ENCODE measurements at places on chromosomes 7 and 10.

- DNase-seq, result no peak
Measured at GRCh38 chr10:14949291-14949690, 4.6 kb downstream of the DCLRE1C start.

- DNase-seq, result no peak
Measured at GRCh38 chr7:108118959-108119358, 11.2 kb downstream of the LAMB4 start.

DNA sequence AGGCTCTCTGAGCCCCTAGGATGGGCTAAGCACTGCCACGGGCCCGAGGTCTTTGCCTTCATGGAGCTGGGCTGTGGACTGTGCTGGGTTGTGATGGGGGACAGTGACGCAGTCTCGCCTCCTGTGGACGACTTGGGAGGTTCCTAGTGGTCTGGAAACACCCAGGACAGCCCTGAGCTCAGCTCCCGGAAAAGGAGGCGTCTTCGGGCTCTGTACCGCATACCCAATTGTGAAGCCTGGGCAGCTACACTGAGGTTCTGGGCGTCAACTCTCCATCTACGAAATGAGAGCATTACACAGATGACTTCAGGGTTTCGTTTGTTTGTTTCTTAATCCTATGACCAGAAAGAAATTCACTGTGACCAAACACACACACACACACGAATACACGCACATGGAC, 79.6 kb upstream of the KAT6B start:
- no peak for DNase-seq

DNA sequence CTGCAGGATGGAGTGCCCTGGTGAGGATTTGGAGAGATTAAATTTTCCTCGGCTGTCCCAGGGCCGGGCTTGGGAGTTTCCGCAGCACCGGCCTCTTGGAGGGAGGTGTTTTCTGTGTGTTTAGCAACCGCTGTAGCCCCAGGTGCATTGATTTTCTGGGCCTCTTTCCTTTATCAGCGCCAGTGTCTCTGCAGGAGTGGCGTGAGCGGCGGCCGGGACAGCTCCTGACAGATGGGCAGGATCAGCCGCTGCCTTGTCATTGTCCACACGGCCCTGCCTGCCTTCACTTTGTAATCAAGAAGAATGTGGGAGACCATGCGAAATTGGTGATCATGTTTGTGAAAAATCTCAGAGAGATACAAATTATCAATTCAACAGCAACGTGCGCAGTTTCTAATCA, 32.4 kb downstream of the NKX6-2 start:
- no peak for DNase-seq

DNA sequence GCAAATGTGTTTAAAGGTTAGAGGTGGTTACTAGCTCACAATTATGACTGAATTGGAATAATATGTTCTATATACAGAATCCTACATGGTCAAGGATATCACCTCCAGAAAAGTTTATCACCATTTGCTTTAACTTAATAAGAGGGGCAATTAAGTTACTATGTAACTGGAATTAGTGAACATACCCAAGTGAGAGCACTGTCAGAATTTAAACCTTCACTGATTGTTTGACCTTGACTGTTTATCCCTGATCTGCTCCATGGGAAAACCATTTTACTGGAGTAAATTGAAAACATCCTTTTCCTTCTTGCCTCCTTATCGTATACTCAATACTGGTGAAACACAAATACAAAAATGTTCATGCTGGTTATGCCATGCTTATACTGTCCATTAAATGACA, 107.4 kb downstream of the SEMA3D start:
- no peak for DNase-seq

Measured in CD8-positive, alpha-beta T cell (primary cell).